NCI-H524 treated with DMSO at 0.1 percent for 48 hours (cell line): ENCODE measurements at places on chromosomes 1 and 21.

DNA sequence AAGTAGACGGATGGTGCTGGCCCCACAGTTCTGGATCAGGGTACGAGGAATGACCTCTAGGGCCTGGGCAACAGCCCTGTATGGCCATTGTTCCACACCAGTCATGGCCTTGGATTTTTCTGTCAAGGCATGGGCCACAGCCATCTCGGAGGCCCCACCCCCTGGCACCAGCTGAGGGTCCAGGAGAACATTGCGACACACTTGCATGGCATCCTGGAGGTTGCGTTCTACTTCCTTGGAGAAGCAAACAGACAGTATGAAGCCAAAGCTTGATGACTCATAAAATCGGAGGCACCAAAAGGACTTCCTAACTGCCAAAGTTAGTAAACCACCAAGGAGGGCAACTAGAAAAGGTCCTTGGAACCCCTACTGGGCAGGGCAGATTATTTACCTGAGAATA lies 11.9 kb upstream of the VHLL start:
- DNase-seq: no peak

GRCh38 chr21:40714536-40714935 lies 132.4 kb downstream of the DSCAM start:
- DNase-seq: no peak

GRCh38 chr1:147080671-147081394 lies 91.4 kb downstream of the PRKAB2 start:
- no peak for DNase-seq

GRCh38 chr1:116764906-116765862 lies 11.0 kb downstream of the CD2 start:
- no peak for DNase-seq

DNA sequence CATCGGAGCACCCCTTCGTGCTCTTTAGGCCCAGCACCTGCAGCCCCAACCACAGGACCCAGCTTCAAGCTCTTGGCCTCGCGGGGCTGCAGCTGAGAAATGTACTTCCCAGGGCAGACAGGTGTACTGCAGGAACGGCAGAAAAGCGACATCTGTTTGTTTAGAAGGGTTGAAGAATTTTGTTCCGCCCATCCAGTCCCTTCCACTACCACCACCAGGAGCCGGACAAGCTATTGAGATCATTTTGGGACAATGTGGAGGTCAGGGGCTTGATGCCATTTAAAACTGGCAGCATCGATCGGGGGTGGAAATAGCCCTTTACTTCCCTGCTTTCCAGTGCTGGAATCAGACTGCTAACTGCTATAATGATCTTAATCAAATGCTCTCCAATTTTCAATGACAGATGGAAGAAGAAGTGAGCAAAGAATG lies 1.7 kb downstream of the SERTAD4 start:
- no peak for DNase-seq

- DNase-seq: no peak
Observed at GRCh38 chr1:103561643-103562395, 9.6 kb upstream of the AMY2B start.

GRCh38 chr1:54615531-54616279 lies 7.6 kb downstream of the FAM151A start:
- DNase-seq: no peak

GRCh38 chr1:205813755-205814058 lies 709 bp upstream of the SLC41A1 start:
- DNase-seq: no peak

GRCh38 chr1:2612591-2613365 lies 20.0 kb downstream of the MMEL1 start:
- no peak for DNase-seq

- DNase-seq: no peak
Observed at GRCh38 chr1:221347706-221348105, 394.2 kb downstream of the DUSP10 start.

- DNase-seq: no peak
Observed at GRCh38 chr1:218890451-218890850, 283.2 kb upstream of the LYPLAL1 start.

DNA sequence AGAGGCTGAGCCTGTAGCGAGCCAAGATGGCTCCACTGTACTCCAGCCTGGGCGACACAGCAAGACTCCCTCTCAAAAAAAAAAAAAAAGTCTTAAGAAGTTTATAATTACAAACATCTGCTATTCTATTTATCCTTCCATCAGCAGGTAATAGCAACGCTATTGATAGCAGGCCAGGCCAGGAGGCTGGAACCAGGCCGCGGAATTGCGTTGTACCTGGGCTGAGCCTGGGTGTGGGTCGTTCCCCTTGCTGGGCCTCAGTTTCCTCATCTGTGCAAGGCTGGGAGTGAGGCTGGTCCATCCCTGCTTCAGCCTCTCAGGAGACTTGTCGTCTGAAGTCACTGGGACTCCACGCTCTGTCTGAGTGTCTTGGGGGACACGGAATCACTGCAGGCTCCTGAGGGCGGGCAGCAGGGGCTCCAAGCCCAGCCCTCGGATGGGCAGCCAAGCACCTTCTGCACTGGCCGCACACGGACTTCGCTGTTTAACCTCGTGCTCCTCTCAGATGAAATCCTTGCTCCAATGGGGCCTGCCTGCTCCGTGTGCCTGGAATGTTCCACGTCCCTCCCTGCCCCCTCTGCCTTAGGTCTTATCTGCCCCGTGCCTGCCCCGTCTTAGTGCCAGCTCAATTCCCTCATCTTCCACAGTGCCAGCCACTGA lies 103.9 kb upstream of the C1orf174 start:
- no peak for DNase-seq

DNA sequence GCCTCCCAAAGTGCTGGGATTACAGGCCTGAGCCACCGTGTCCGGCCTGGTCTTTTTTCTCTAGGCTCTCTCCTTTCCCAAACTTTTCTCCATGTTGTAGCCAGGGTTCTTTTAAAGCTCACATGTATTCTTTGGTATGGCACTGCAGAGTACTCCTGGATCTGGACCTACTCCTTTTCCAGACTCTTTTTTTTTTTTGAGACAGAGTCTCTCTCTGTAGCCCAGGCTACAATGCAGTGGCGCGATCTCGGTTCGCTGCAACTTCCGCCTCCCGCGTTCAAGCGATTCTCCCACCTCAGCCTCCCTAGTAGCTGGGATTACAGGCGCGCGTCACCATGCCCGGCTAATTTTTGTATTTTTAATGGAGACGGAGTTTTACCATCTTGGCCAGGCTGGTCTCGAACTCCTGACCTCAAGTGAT lies 602 bp upstream of the MED18 start:
- no peak for DNase-seq

- DNase-seq: peak; percentile 50
Observed at GRCh38 chr1:213828867-213829266, 158.9 kb upstream of the PROX1 start.

DNA sequence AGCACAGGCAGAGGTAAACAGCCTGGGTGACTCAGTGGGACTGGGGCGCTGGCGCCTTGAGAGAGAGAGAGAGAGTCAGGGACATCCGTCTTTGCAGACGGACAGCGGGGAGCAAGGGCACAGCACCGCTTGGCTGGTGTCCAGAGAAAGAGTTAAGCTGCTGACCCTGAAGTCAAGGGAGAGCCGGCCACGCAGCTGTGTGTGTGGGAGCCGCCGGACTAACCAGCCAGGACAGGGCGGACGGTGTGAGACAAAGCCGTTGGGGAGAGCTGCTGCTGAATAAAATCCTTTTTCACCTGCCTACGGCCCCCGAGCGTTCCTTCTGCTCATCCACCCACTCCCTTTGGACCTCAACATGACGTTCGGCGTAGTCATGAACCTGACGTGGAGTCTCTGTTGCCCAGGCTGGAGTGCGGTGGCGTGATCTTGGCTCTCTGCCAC lies 14.5 kb downstream of the CFAP74 start:
- no peak for DNase-seq

- no peak for DNase-seq
Observed at GRCh38 chr1:46486432-46487015, 3.1 kb upstream of the DMBX1 start.

- no peak for DNase-seq
Observed at GRCh38 chr1:232831895-232832294, 26.7 kb downstream of the MAP10 start.
